Sigmoid colon (tissue), 7 donors: ENCODE measurements at places on chromosomes 2 and 18. TPM values are rescaled to one million over a fixed set of nuclear protein-coding genes. Genes with fewer than 3 reads are reported as not detected.

The CYB5A gene
- total RNA-seq = 319 TPM

The MARCO gene
- total RNA-seq = 16.6 TPM

The CD302 gene
- 58.5 TPM for total RNA-seq

The BOLL gene
- total RNA-seq = not detected

The MYO7B gene
- total RNA-seq = not detected

The SERPINB2 gene
- total RNA-seq = not detected

The KLF7 gene
- 23.9 TPM for total RNA-seq

The MRO gene
- total RNA-seq = 2.5 TPM

The NCK2 gene
- 56.1 TPM for total RNA-seq

The SLC19A3 gene
- total RNA-seq = 2.0 TPM

The POMC gene
- total RNA-seq = 18.1 TPM

The TEX44 gene
- total RNA-seq = not detected

The SKA1 gene
- total RNA-seq = not detected

The CACNB4 gene
- total RNA-seq = 2.1 TPM

The LONRF2 gene
- 25.8 TPM for total RNA-seq

The MYL1 gene
- not detected for total RNA-seq

The FBXO15 gene
- total RNA-seq = 2.2 TPM

The TBR1 gene
- not detected for total RNA-seq

The SERPINB10 gene
- total RNA-seq = not detected

The KCNF1 gene
- total RNA-seq = 0.16 TPM

The NT5DC4 gene
- not detected for total RNA-seq

The DUSP19 gene
- 4.2 TPM for total RNA-seq

The ORC2 gene
- 19.3 TPM for total RNA-seq

The CLIP4 gene
- total RNA-seq = 83.9 TPM

The SPIRE1 gene
- 22.9 TPM for total RNA-seq

The SKOR2 gene
- not detected for total RNA-seq

The LRRC30 gene
- total RNA-seq = not detected

The CYBRD1 gene
- total RNA-seq = 119 TPM

The HRH4 gene
- not detected for total RNA-seq

The CABYR gene
- total RNA-seq = 1.3 TPM

The TLX2 gene
- 1.2 TPM for total RNA-seq

The TRIM43 gene
- not detected for total RNA-seq

The SOWAHC gene
- total RNA-seq = 29.3 TPM

The GAREM1 gene
- 9.7 TPM for total RNA-seq

The IL1RL2 gene
- 0.27 TPM for total RNA-seq

The TACR1 gene
- total RNA-seq = 2.1 TPM

The REG1B gene
- not detected for total RNA-seq

The PDE1A gene
- 31.3 TPM for total RNA-seq

The CD8B2 gene
- not detected for total RNA-seq

The GNLY gene
- total RNA-seq = not detected

The ASAP2 gene
- 22.1 TPM for total RNA-seq

The POTEC gene
- not detected for total RNA-seq

The TXNL4A gene
- 27.5 TPM for total RNA-seq

The SEH1L gene
- total RNA-seq = 15.3 TPM

The STARD6 gene
- total RNA-seq = not detected

The FAM124B gene
- total RNA-seq = 0.81 TPM

The APLF gene
- total RNA-seq = 17.8 TPM

The RBBP8 gene
- 16.3 TPM for total RNA-seq

The VWA3B gene
- total RNA-seq = not detected

The LRRTM4 gene
- total RNA-seq = 1.1 TPM

The LRATD1 gene
- 5.5 TPM for total RNA-seq
